ENCODE measurements at places on chromosomes 1 and 21. TPM values are rescaled to one million over a fixed set of nuclear protein-coding genes. Genes with fewer than 3 reads are reported as not detected.

RGS13 gene
- not detected for total RNA-seq

PGLYRP3 gene
- not detected for total RNA-seq

VPS13D gene
- total RNA-seq, result 34.4 TPM

SPRR4 gene
- not detected for total RNA-seq

CFHR3 gene
- total RNA-seq, result not detected

PDPN gene
- total RNA-seq, result 0.77 TPM

C8A gene
- not detected for total RNA-seq

SNRNP40 gene
- 160 TPM for total RNA-seq

LAMC2 gene
- 2.8 TPM for total RNA-seq

HFM1 gene
- total RNA-seq, result 0.28 TPM

DDAH1 gene
- 60.4 TPM for total RNA-seq

LAMB3 gene
- 11.3 TPM for total RNA-seq

TNFRSF8 gene
- total RNA-seq, result under 0.01 TPM

S100A16 gene
- 126 TPM for total RNA-seq

SLC6A17 gene
- 0.28 TPM for total RNA-seq

TFF3 gene
- not detected for total RNA-seq

MANEAL gene
- total RNA-seq, result 0.38 TPM

LCE2B gene
- total RNA-seq, result not detected

WNT4 gene
- total RNA-seq, result not detected

GALE gene
- 16.6 TPM for total RNA-seq

TTC22 gene
- not detected for total RNA-seq

RAB25 gene
- total RNA-seq, result not detected

ATP1A2 gene
- total RNA-seq, result 0.28 TPM
